ENCODE measurements at places on chromosomes 12 and 14.

GRCh38 chr12:86331012-86331411 lies 74.8 kb upstream of the MGAT4C start:
- no peak for DNase-seq

DNA sequence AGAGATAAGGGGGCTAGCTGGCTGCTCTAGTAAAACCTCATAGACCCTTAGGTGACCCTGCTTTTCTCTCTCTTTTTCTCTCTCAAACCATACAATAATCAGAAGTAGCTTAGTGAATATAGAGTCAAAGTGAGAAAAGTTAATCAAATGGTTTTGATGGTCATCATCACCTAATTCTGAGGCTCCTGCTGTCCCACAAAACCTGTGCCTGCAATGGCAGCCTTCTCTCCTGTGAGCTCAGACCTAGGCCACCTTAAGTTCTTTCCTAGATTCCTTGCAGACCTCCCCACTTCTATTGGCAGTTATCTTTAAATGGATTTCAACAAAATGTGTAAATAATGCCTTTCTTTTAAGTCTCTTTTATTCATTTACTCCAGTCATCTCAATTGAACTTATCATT lies 1.5 kb upstream of the RPAP3 start:
- no peak for DNase-seq

DNA sequence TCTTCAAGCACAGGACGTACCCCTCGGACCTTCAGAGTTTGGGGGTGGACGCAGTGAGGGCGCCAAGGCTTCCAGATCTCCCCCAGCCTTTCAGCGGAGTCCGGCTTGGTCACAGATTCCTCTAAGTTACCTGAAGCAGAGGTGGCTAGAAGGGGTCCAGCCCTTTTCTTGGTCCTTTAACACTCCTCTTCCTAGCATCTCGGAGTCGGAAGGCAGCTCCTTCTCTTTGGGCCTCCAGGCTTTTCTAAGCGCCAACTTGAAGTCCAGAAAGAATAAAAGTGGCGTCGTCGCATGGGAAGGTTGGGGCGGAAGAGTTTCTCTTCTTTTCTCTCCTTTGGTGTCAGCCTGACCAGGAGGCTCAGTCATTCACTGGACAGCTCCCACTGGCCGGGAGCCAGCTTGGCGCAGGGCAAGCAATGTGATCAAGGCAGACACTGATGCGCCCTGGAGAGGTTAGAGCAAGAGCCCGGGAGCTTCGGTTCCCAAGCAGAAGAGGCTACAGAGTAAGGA lies 9.6 kb downstream of the OR6S1 start:
- DNase-seq, result no peak

- DNase-seq, result no peak
Observed at GRCh38 chr12:90250042-90250441, 541.4 kb upstream of the ATP2B1 start.

GRCh38 chr12:125185740-125186470 lies 120.7 kb downstream of the AACS start:
- DNase-seq, result peak; percentile 13

DNA sequence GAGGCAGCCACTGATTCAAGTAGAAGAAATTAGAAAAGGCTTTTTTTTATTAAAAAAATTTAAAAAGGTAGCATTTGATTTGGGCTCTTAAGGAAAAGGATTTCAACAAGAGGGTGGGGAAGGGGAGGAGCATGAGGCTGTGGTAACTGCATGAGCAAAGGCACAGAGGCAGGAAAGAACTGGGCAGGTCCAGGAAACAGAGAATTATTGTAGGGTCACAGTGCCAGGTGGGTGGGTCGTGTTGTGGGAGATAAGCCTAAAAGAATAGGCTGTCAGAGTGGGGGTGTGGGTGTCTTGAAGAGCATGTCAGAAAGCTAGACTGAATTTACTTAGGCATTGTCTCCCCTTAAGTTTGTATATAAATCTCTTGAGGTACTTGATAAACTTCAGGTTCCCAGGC lies 7.8 kb downstream of the LIMA1 start:
- DNase-seq, result no peak

GRCh38 chr12:119014368-119014767 lies 33.0 kb downstream of the SRRM4 start:
- no peak for DNase-seq

GRCh38 chr12:109222062-109222461 lies 87.0 kb downstream of the FOXN4 start:
- DNase-seq, result no peak

DNA sequence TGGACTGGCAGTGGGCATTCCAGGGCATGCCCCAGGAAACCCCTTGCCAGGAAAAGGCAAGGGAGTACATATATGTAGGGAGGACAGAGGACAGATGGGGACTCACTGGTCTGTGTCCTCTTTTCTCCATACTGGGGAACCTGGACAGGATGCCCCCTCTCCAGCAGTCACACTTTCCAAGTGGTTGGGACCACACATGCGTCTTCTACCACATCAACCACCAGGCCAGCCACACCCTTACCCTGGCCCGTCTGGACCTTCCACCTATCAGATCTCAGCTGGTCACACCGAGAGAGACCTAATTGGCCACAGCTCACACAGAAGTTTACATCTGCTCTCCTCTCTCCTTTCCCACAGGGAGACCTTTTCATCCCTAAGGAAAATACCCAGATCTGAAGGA lies 8.3 kb downstream of the ANKRD33 start:
- no peak for DNase-seq

- no peak for DNase-seq
Observed at GRCh38 chr12:127726671-127727315, 540.2 kb upstream of the TMEM132C start.

GRCh38 chr12:53744751-53745150 lies 7.0 kb downstream of the CISTR start:
- no peak for DNase-seq

DNA sequence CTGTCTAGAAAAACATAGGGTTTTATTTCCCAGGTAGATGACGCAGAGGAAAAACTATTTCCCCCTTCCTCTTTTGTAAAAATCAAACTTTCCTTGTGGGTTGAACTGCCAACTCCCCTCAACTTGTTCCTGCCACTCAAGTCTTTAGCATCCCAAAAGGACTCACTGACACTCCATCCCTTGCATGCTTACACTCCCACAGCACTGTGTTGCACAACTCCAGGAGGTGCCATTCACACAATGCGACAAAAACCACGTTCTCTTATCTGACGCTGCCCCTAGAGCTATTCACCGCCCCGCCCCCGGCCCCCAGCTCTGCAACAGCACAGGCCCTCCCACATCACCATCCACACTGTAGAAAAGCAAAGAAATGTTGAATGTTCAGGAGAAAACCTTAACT lies 16.9 kb upstream of the STON2 start:
- DNase-seq, result no peak

GRCh38 chr12:101826766-101827368 lies 3.9 kb downstream of the GNPTAB start:
- DNase-seq, result no peak

- no peak for DNase-seq
Observed at GRCh38 chr12:107094183-107094448, 767 bp upstream of the CRY1 start.

Data from cortex of kidney (tissue), 1 donor.